ENCODE measurements at places on chromosomes 2 and 18.

DNA sequence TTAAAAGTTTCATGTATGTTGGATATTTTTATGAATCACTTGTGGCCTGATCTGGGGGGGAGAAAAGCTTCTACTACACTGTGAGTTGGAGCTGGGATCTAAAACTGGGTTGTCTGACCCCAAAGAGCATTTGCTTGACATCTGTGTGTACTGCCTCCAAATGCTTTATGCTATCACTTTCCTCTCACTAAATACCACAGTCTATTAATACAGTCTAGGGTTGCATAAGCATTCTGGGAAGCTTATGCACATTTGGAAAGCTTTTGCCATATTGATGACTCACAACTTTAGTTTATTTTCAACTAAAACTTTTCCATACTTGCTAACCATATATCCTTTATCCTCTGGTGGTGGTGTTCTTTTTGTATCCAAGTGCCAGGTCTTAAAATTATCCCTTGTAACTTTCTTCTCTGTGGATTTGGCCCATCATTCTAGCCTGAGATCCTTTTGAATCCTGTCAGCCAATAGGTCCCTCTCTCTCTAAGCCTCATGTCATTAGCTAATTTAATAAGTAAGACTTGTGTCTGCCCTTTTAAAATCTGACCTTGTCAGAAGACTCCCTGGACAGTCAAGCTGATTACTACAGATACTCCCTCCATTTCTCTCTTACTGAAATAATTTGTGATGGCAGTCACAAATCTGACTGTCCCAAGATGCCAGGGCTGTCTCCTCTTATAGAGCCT is 72.7 kb downstream of the NXPH2 start:
- DNase-seq, result peak; percentile 7

- no peak for DNase-seq
Measured at GRCh38 chr2:202064881-202065230, 8.2 kb upstream of the KIAA2012 start.

DNA sequence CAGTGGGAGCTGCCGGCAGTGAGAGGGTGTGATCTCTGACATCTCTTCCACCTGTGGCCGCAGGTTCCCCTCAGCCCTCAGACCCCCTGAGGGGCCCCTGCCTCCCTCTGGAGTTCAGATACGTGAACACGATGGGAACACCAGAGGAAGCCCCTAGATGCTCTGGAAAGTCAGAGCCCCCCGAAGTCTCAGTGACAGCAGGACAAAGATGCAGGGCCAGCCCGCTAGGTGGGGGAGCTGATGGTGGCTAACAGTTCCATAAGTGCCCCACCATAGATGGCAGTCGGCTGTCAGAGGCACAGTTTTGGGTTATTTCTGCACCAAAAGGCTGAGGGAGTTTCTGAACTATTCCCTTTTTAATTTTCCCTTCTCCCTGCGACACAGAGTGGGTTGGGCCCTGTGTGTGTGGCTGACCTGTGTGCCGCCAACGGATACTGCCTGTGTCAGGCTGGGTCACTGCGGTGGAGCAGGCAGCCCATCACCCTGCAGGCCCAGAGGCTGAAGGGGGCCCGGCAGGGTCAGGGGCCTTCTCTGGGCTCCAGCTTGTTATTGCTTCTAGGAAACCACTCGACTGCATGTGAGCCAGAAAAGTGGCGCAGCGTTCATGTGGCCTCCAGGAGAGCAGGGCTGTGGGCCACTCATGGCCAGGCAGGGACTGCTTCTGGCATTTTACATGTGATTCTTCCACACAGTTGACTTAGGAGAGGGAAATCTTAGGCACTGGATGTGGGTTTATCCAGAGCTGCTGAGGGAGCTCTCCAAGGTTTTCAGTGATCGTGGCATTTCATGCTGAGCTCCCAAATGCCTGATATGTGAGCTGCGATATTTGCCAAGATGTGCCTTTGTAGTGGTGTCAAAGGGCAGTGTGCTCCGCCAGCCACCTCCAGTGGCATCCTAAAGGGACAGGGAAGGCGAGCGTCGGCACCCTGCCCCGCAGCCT is 225.1 kb downstream of the SH3RF3 start:
- DNase-seq, result no peak

DNA sequence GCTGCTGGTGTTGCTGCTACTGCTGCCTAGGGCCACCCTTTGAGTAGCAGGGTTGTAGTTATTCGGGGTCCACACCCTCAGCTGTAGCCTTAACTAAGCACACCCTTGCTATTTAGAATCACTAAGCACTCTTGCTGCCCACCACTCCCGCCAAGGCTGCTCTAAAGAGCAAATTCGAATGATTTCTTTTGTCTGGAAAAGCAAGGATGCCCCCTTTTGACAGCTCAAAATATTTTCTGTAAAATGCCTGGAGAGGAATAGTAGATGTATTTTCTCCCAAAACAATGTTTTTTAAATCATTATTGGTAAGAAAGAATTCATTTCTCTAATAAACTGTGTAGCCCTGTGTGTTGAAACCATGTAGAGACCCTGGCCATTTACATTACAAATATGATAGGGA is 80.8 kb upstream of the PAPOLG start:
- DNase-seq, result no peak

DNA sequence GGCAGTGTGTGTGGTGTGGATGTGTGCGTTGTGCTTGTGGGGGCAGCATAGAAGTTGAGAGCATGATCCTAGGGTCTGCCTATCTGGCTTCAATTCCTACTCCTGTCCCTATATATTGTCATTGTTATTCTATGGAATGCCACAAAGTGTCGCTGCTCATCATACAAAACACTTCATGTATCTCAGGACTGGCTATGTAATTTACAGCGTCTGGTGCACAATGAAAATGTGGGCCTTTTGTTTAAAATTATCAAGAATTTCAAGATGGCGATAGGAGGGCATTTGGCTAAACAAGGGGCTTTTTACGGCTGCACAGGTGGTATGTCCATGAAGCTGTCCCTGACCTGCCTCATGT is 3.4 kb downstream of the SERPINB2 start:
- no peak for DNase-seq

GRCh38 chr2:128326346-128326745 is 7.7 kb upstream of the HS6ST1 start:
- no peak for DNase-seq

DNA sequence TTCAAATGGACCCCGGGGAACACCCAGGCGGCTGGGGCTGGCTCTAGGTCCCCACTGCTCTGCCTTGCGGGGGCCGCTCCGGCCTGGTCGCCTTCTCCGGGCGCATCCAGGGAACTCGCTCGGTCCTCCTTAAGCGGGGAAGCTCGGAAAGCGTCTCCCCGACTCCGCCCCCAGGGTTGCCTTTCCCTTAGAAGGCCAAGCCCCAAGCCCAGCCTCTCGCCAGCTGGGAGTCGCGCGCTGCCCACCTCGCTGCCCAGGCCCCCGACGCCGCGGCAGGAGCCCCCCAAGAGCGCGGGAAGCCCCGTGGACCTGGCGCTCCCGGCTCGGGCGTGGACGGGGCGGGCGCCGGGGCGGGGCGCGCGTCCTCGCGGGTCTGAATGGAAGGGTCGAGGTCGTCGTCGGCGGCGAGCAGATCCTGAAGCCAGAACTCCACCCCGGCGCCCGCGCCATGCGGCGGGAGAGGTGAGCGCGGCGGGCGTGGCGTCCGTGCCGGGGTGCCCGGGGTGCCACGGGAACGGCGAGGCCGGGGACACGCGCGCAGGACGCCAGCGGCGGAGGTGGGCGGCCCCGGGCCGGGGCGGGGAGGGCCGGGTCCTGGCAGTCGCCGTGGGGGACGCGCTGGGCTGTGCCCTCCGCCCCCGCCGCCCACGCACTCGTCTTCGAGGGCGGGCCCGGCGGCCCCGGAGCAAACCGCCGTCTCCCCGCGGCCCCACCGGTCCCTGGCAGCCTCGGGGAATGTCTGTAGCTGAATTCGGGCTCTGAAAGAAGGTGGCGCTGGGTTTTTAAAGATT is at the start of gene BOK:
Gene BOK (plus strand): TSS at position 214 of the 791 bp plus-strand sequence. CDS start 739 bp downstream, outside the sequence.
- DNase-seq, result no peak

GRCh38 chr2:63594660-63595059 is 5.9 kb downstream of the MDH1 start:
- DNase-seq, result no peak

DNA sequence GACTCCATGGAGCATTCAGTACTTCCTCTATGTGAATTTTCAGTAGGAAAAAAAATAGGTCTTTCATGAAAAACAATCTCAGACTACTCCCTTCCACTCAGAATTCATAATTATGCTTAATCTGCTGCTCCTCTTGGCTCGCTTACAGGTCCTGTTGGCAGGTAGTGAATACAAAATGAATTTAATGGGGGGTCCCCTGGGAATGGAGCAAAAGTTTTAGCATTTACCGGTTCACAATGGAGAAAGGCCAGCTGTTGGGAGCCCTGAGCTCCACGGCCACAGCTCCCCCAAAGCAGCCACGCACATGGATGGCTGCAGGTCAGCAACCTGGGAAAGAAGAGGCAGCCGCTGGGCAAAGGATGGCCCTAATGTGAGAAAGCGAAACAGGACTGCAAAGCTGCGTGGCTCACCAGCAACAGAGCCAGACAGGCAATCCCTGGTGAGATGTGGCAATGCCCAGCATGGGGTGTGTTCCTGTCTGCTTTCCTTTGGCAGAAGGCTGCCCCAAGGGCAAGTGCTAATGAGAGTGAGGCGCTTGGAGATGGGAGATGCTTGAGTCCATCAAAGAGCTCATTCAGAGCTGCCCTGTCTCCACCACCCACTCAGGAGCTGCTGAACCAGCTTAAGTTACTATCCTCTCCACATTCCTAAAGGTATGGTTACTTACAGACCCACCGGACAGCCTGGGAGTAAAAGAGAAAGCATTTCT is 447.4 kb downstream of the EPHA4 start:
- no peak for DNase-seq

DNA sequence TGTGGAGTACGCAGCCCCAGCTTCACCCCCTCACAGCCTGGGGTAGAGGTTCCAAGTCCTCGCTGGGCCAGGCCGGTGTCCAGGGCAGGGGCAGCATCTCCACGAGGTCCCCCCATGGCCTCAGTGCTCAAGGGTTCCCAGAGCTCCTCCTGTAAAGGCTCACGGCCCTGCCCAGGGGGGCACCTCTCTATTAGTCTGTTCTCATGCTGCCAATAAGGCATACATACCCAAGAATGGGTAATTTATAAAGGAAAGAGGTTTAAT is 38.8 kb downstream of the TDRD15 start:
- DNase-seq, result no peak
